SK-N-MC (cell line): ENCODE measurements at places on chromosomes 3 and 15.

DNA sequence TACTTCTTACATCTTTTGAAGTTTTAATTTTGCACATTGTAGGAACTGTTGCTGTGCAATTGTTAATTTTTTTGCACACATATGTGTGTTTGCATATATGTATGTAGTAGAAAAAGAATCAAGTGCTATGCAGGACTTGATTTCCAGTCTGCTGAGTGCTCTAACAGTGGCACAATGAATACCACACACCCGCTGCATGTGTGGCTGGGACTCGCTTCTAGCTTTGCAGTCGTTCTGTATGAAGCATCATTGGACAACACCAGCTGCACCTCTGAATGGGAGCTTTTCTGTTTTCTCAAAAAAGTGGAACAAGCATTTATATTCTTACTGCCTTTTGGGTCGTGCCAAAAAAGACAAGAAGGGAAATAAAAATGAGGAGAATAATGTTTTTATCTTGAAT, 564.7 kb downstream of the FOXP1 start:
- no peak for DNase-seq

DNA sequence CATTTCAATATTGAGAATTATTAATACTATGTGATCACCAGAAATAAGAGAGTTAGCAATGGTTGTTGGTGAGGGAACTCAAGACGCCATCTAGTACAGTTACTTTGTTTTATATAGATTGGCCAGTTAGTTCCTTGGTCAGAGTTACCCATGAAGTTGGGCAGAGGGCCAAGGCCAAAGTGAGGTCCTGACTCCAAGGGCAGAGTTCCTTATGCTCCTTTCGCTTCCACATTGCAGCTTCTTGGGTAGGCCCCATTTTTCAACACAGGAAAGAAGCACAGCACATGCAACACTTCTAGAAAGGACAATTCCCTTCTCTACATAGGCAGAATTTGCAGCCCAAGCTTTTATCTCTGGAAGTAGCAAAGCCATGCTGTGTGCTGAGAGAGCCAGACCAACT, 178.6 kb downstream of the KCNAB1 start:
- DNase-seq = no peak

DNA sequence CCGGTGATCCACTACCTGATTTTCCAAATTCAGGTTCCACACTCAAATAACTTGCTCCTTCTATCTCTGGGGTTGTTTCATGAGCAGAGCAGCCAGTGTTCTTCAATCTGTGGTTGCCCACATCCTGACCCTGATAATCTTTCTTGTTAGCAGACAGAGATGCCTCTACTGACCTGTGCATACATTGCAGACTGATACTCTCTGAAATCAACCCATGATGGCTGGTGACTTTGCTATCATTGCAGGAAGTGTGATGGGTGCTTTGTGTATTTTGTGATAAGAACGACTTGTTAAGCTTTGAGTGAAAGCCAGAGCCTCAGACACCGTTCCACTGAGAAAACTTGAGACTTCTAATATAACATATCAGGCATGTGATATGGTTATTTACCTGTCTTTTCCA, 39.9 kb downstream of the GATM start:
- DNase-seq = no peak

DNA sequence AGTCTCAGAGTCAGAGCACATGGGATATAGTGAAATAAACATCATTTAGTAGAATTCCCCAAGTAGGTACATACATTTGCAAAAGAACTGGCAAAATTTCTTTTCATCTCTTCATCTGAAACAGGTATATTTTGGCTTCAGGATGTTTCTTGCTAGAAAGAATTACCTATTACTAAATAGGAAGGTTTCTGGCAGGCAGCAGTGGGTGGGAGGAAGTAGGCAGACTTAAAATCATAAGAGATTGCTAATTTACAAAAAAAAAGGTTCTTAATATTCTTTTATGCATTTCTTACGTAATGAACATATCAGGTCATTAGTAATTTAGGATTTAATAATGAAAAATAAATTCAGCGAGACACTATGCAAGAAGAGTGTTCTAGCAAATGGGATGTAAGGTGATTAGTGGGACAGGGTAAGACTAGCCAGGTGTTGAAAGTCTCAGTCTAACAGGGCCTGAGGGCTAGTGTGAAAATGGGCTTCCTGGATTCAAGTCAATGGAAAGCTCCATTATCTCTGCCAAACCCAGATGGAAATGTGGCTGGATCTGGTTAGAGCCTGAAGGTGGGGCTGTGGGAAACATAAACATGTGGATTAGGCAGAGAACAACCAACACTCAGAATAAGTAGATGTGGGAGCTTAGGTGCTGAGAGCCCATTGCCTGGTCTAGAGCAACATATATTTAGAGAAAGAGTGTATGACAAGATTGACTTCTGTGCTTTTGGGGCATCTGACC, 127.4 kb upstream of the FEZF2 start:
- no peak for DNase-seq

GRCh38 chr3:155369244-155369643, 75.8 kb upstream of the STRIT1 start:
- DNase-seq = no peak

- no peak for DNase-seq
These were observed 1.1 kb downstream of the PDIA5 start for GRCh38 chr3:123067689-123068600.

DNA sequence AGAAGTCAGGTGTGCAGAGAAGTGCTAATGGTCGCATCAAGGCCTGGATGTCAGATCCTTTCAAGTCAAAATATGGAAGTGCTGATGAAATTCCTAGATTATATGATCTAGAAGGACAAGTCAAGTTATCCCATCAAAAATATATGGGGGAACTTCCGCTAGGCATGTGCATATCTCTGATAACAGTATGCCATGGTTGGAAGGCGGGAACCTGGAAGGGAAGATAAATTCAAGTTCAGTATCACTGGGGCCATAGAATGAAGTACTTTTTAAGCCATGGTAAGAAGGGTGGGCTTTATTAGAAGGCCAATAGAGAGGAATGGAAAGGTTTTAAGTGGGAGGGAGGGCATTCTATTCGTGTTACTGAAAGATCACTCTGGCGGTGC, 38.3 kb downstream of the MITF start:
- DNase-seq = no peak

- DNase-seq = no peak
These were observed 60.8 kb downstream of the NSMCE3 start for GRCh38 chr15:29208836-29209235.

DNA sequence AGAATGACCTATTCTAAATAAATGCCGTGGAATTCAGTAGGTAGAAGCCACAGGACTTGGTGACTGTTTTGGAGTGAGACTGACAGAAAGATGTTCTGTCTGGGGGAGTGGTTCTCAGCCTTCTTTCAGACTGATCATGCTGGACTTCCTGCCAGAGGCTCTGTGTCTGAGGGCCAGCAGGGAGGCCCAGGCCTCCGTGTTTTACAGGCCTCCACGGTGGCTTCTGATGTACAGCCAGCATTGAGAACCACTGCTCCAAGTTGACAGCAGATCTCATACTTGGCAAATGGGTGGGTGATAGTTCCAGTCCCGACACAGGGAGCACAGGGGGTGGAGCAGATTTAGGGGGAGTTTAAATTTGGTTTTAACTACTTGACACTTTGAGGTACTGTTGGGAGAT, 6.7 kb upstream of the PIGZ start:
- no peak for DNase-seq

DNA sequence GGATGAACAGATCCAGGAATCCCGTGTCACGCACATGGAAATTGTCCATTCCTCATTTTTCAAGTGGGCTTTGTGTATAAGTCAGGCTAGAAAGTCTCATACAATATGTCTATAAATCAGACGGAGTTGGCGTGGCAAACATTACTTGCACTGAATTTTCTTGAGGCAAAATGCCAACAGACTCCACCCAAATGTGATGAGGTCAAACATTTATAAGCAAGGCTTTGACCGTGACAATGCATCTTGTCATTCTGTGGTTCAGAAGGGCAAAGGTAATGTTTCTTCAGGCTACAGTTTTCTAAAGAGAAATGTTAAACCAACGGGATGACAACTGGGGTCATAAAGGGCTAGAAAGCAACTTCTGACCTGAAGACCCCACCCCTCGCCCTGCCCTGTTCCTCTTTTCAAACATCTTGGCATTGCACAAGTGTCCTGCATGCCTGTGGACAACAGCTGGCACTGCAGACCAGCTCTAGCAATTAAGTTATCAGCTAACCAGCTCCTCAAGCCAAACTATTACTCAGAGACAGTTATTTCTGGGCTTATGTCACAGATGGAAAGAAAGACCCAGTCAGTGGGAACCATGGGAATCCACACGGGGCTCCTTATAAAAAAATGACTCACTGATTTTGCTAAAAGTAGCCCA, 36.5 kb upstream of the SPTBN5 start:
- no peak for DNase-seq

- DNase-seq = no peak
These were observed 433.5 kb upstream of the PPP2R3A start for GRCh38 chr3:135532021-135532420.

DNA sequence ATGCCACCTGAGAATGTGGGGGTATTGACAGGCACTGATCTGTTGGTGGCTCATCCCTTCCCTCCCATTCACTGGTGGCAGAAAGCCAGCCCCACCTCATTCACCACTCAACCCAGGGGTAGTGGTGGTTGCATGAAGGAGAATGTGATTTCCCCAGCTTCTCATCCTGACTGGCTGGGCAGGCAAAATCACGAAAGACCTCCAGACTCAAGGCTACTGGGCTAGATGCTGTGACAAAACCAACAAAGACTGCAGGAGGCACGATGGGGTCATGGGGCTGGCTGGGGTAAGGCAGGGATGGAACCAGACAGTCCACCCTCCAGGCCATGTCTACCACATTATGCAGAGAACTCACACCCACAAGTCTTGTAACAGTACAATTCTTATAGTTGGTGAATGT, 33.9 kb downstream of the FSTL1 start:
- DNase-seq = no peak

DNA sequence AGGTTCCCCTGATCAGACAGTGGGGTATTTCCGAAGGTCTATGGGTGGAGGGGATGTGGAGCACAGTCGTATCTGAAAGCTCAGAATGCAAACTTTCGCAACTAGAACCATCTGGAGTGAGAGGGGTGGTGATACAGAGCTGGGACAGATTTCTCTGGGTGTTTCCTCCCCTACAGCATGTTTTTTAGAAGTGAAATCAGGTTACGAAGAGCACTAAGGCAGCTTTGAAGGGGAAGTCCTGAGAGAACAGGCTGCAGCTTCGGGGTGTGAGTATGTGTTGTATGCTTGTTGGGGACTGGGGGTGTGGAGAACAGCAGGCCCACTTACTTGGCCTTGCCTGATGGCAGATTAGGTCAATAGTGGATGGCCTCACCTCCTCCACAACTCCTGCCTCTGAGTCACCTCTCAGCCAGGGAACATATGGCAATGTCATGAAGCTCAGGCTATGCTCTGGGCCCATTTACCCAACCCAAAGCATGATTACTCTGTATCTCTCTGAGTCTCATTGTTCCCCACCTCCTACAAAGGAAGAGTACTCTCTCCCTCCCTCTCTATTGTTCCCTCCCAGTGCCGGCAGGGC, 107.2 kb upstream of the RASGRP1 start:
- no peak for DNase-seq
